HEK293T (cell line): ENCODE measurements at places on chromosomes 1 and 21.
A peak's percentile ranks its signal among the peaks of the same experiment; 100 is the strongest.

GRCh38 chr1:24528744-24529143 lies 26.1 kb downstream of the RCAN3 start:
- no peak for DNase-seq

DNA sequence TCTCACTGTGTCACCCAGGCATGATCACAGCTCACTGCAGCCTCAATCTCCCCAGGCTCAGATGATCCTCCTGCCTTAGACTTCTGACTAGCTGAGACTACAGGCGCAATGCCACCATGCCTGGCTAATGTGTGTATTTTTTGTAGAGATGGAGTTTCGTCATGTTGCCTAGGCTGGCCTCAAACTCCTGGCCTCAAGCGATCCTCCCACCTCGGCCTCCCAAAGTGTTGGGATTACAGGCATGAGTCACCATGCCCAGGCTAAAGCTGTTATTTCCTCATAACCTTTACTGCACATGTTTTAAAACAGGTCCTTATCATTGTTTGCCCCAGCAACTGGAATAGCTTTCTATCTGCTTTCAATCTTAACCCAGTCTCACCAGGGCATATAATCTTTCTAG lies 2.9 kb downstream of the SARS1 start:
- DNase-seq: no peak

GRCh38 chr1:53616927-53617326 lies 122.0 kb downstream of the GLIS1 start:
- DNase-seq: peak; percentile 51

DNA sequence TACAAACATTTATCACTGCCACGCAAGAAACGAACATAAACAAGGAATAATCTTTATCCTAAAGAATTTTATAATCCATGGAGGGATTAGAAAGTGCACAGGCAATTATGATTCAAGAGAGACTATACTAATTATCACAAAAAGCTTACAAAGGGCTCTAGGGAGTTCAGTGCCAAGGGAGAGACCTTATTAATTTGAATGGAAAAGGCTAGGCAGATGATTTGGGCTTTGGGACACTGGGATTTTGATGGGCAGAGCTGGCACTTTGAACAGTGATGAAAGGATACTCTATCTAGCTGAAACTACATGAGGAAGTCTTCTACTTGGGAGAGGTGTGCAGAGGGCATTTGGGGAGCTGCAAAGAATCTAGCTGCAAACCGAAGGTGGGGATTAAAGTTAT lies 48.9 kb upstream of the IVNS1ABP start:
- no peak for DNase-seq

DNA sequence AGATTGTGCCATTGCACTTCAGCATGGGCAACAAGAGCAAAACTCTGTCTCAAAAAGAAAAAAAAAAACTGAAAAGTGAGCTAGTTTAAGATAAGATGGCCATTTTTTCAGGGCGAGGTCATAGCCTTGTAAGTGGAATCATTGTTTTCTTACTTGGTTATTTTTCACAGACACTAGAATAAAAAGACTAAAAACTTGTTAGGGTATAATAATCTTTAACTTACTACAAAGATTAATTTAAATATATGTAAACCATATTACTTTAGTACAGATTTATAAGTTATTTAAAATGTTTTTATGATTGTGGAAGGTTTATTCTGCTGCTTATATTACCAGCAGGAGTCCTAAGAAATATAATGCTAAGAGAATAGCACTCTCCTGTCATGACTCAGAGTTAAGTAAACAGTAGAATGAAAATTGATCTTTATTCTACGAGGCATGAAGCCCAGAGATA lies 23.5 kb downstream of the ANGPTL1 start:
- no peak for DNase-seq

GRCh38 chr1:84619383-84620102 lies 45.3 kb upstream of the CTBS start:
- peak; percentile 30 for DNase-seq

DNA sequence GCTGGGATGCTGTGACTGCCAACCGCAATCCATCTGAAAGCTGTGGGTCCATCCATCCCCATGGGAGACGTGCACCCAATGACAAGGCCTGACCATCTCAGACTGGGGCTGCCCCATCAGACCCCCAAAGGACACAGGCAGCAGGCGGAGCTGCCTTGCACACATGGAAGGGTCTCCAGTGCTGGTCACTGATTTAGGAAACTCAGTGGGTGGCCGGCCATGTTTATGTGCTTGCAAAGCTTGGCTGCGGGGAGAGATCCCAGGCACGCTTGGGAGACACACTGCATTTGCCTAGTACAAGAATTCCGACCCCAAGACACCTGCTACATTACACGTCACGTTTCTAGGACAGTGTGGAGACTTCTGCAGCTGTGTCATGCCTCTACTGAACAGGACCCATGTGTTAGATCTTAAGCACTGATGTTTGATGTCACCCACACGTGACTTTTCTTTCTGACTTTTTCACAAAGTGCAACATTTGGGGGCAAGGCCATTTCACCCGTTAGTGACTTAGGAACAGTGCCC lies 181.4 kb downstream of the CLIC6 start:
- DNase-seq: no peak

GRCh38 chr21:41874611-41875010 lies 4.5 kb downstream of the PRDM15 start:
- DNase-seq: no peak

DNA sequence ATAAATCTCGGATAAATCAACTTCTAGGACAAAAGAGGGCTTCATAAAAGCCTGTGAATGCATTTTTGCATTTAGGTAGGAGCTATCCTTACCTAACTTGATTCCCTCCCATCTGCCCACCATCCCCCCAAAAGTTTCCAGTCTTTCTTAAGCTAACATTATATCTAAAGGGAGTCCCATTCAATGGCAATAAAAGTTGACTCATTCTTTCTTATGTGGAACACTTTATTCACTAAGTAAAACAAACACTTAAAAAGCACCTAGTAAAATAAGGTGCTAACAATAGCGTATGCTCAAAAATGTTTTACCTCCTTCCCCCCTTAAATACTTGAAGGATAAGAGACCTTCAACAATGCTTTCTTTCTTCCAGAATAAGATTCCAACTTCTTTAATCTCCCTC lies 83.8 kb downstream of the GON4L start:
- no peak for DNase-seq

GRCh38 chr1:10709165-10709564 lies 87.3 kb downstream of the CASZ1 start:
- no peak for DNase-seq

- no peak for DNase-seq
Observed at GRCh38 chr1:109396871-109397580, 692 bp downstream of the SORT1 start.

DNA sequence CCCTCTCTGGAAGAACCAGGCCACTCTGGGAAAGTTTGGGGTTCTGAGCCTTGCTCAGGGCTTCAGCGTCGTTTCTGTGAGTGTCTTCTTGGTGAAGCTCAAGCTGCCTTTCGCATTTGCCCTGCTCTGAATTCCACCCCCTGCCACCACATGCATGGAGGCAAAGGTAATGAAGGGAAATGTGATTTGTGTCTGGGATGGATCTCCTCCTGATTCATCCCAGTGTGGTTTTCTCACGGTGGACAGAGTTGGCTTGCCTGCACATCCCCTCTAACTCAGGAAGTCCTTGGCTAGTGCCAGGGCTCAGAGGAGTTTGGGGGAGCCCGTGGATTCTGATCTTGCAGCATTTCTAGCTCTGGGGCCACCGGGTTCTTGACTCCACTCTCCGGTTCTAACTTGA lies 173.6 kb upstream of the RAB4A start:
- DNase-seq: no peak

- DNase-seq: no peak
Observed at GRCh38 chr21:21387916-21388315, 389.7 kb downstream of the NCAM2 start.

DNA sequence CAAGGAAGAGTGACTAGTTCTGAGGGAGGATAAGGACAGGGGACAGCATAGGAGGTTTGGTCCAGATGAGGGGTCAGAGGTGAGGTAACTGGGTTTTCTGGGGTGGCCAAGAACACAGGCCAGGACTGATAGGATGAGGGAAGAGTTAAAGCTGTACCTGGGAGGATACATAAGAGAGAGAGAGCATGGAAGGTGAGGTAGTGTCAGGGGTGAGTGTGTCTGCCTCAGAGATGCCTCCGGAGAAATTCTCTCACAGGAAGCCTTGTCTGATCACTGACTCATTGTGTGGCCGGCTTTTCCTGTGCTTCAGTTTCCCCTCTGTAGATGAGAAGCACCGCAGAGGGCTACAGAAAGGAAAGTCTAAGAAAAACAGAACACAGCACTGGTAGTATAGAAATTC lies 40.2 kb downstream of the FASLG start:
- no peak for DNase-seq

DNA sequence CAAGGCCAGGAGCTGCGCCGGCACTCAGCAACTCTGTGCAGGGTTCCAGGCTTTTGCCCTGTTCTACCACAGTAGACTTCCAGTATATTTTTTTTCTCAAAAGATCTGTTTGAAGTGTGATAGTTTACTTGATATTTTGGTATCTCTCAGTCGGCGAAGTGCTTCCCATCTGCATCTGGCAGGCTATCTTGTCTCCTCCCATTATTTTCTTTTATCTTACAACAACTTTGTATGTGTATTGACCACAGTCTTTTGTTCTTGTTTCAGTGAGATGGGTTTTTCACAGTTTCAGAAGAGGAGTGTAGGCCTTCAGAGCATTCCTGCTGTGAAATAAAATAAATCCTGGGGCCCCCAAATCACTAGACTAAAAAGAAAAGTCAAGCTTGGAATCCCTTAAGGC lies 292.9 kb downstream of the PTGER3 start:
- DNase-seq: no peak

DNA sequence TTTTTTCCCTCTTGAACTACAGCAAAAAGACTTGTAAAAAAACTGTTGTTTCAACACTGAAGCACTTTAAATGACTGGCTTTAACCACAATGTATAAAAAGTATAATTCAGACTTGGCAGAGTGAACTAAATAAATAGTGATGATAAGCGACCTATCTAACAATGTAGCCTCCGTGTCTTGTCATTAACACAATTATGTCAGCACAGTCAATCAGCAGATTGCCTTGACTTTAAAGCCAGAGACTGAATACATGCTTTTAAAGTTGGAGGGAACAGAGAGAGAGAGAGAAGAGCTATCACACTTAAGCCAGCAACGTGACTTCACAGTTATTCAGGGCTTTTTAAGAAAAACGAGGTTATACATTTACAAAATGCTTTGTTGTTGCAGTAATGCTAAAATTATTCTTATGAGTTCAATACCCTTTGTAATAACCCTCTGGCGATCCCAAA lies 378.1 kb downstream of the LMO4 start:
- DNase-seq: no peak

DNA sequence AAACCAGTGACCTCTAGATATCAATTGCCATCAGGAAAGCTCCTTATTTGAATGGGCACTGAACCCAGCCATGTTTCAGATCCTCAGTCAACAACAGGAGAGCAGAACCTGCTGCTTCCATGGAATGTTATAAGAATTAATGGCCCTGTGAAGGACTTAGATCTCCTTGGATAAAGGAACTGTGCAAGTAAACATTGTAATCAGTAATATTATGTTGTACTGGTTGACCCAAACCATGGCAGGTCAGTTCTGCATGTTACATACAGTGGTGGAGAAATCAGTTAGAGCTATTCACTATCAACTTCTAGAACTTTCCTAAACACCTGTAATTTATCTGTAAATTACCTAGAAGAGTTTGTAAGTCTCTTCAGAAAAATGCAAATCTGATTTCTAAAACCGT lies 11.2 kb upstream of the CLDN8 start:
- DNase-seq: no peak

DNA sequence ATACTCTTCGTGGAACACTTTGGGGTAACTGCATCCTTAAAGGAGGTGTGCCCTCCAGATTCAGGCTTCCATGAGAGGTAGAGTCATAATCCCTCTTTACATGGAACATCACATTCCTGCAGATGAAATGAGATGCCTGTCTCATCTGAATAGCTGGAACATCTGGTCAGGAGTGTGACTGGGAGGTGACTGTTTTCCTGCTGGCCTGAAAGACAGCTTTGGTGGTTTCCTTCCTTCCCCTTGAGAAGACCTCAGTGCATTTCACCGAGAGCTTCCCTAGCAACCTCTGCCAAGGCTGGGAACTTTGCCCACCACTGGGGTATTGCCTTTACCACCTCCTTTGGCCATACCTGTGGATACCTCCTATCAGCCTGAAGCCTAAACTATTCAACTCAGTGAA lies 46.7 kb upstream of the GUCA2A start:
- DNase-seq: no peak

- DNase-seq: peak; percentile 25
Observed at GRCh38 chr1:244665771-244666217, 12.9 kb downstream of the DESI2 start.

- no peak for DNase-seq
Observed at GRCh38 chr1:19460535-19461219, 24.7 kb downstream of the CAPZB start.

GRCh38 chr21:46054451-46054881 lies 43.4 kb upstream of the COL6A2 start:
- DNase-seq: no peak

- DNase-seq: no peak
Observed at GRCh38 chr1:210764536-210764935, 369.4 kb downstream of the KCNH1 start.
